ENCODE measurements at places on chromosomes 13 and 19.

DNA sequence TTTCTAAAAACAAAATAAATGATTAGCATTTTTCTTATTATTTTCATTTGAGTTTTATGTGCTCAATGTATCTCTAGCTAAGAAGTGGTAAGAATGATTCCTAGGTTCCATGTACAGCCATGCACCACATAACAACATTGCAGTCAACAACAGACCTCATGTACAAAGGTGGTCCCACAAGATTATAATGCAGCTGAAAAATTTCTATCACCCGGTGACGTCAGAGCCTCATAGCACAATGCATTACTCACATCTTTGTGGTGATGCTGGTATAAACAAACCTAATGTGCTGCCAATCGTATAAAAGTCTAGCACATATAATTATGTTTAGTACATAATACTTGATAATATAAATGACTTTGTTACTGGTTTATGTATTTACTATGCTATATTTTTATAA is 120.5 kb downstream of the SLC7A1 start:
- no peak for DNase-seq

DNA sequence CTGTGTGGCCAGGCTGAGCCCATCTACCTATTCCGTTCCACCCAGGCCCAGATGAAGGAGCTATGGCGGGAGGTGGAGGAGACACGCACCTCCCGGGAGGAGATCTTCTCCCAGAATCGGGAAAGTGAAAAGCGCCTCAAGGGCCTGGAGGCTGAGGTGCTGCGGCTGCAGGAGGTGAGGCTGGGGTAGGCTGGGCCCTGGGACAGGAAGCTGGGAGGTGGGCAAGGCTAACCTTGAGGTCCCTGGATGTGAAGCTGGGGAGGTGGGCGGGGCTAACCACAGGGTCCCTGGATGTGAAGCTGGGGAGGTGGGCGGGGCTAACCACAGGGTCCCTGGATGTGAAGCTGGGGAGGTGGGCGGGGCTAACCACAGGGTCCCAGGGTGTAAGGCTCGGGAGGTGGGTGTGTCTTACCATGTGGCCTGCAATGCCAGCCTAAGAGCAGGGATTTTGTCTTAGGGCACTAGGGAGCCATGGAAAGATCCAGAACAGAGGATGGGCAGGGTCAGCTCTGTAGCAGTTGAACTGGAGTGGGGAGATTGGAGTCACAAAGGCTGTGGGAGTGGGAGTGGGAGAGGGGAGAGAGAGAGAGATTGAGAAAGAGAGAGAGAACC is 36.9 kb downstream of the KCNC3 start:
- DNase-seq: no peak

- DNase-seq: no peak
Measured at GRCh38 chr19:45866400-45867176, 2.5 kb downstream of the FOXA3 start.

DNA sequence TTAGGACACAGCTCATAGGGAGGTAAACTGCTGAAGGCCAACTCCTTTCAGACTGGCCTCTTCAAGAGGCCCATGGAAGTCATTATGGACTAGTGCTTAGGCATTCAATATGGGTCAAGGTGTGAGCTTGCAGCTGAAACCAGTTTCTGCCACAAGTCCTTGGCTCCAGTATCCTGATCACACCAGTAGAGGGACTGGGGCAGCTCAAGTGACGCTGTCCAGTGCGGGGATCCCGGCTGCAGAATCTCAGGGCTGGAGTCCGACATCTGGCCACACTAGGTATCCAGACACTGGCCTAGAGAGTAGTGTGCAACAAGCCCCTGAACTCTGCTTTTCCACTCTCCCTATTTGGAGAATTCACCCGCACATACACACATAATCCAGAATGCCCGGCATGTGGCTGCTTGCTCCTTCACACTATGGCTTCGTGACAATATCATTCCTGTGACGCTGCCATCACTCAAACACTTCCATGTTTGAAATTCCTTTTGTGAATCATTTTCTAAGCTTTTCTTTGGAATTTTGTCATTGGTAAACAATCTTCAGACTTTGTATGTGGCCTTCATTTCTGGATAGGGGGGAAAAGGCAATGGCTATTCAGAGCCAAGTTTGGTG is 425.1 kb downstream of the EFNB2 start:
- no peak for DNase-seq

DNA sequence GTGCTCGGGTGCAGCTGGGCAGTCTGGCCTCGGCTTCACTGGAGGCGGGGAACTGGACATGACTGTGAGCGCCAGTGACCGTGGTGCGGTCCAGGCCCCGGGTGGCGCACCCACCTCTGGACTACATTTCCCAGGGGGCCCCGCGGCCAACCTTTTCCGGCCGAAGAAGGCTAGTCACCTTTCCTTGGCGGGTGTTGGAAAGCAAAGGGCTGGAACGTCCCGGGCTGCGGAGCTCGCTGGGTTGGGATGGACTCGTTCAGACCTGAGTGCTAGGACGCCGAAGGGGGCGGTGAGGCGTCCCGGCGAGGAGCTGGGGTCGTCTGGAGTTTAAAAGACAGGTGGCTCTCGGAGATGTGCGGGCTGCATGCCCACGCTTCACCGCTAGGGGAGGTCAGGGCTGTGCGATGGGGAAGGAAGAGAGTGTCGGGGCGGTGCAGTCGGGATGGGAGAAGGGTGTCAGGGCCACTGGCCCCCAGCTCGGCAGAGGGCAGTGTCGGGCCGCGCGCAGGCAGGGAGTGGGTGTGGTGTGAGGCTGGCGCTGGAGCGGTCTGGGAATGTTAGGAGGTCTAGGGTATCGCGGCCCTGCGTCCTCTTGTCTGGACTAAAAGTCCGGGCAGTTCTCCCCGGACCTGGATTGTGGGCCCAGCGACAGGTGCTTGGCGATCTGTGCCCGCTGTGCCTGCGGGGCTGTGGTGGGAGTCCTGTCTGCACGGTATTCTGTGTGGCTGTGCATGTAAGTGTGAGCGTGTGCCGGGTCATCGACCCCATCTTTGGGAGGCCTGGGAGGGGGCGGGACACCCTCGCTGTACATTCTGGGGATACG is 57.1 kb downstream of the ZNF568 start:
- DNase-seq: peak; percentile 91

DNA sequence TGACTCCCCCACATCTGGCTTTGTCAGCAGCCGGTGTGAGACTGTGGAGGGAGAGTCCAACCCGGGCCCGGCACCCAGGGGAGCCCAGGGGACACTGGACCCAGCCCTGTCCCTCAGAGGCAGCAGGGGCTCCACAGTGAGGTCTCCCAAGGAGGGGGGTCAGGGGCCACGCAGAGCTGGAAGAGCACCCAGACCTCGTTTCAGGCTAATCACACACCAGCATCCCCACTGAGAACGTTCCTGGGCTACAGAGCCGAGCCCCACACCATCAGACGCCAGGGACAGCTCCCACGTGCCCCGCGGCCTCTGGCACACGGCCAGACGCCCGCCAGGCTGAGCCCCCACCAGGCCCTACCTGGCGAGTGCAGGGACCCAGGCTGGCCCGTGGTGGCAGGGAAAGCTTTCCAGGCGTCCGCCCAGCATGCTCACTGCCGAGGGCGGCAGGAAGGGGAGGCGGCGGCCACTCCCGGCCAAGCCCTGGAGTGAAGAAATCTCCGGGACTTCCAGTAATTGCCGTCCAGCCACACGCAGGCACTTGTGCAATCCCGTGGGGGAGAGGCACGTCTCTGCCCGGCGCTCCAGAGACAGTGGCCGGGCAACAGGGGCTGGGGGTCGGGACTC is 19.2 kb downstream of the SBNO2 start:
- DNase-seq: peak; percentile 47

- DNase-seq: no peak
Measured at GRCh38 chr13:111282997-111283396, 37.4 kb upstream of the TEX29 start.

- no peak for DNase-seq
Measured at GRCh38 chr19:2274185-2274711, 7.7 kb downstream of the PEAK3 start.

DNA sequence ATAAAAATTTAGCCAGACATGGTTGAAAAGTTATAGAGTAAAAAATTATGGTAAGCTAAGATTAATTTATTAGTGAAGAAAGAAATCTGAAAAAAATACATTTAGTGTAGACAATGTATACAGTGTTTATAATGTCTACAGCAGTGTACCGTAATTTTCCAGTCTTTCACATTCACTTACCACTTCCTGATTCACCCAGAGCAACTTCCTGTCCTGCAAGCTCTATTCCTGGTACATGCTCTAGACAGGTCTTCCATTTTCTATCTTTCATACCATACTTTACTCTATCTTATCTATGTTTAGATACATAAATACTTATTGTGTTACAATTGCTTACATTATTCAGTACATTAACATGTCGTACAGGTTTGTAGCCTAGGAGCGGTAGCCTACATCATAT is 1387.8 kb upstream of the ATXN8OS start:
- no peak for DNase-seq

- peak; percentile 80 for DNase-seq
Measured at GRCh38 chr13:113034451-113035212, 65.6 kb downstream of the MCF2L start.

- no peak for DNase-seq
Measured at GRCh38 chr13:43580280-43580679, 206.5 kb downstream of the ENOX1 start.

- no peak for DNase-seq
Measured at GRCh38 chr13:34128661-34129060, 310.7 kb downstream of the RFC3 start.

DNA sequence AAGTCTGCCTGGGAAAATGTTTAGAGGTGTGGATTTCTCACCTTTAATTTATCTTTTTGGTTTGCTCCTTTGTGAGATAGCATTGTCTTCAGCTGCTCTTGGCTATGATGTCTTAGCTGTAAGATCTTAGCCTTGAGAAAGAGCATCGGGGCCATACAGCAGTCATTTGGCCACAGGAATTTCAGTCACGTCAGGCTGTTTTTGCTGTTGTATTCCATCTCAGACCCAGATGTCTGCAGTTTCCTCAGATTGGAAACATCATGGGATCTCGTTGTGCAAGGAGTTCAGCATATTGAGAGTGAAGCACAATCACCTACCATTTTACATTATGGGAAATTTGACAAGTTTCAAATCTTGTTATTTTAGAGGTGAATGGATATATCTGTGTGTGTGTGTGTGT is 89.3 kb upstream of the C1QTNF9B start:
- no peak for DNase-seq

DNA sequence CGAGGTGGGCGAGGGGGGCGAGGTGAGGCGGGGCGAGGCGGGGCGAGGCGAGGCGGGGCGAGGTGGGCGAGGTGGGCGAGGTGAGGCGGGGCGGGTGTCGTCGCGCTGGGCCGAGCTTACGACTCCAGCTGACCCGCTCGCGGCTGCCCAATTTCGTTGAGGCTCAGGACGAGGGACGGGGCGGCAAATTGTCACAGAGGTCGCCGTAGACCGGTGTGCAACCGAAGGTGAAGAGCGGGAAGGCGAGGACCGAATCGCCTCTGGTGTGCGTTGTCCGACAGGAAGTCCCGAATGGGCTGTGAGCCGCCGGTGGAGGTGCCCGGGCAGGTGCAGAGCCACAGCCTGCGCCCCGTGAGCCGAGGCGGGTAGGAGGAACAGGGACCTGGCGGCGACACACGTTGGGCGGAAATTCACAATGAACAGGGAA is at the start of gene LACC1:
LACC1 (plus strand) TSS at position 150 of the 427 bp plus-strand sequence. CDS start 1,082 bp downstream, outside the sequence.
- DNase-seq: peak; percentile 31

- no peak for DNase-seq
Measured at GRCh38 chr19:32611161-32611560, 30.2 kb downstream of the PDCD5 start.

- DNase-seq: no peak
Measured at GRCh38 chr13:51093574-51093973, 17.5 kb downstream of the C13orf42 start.

DNA sequence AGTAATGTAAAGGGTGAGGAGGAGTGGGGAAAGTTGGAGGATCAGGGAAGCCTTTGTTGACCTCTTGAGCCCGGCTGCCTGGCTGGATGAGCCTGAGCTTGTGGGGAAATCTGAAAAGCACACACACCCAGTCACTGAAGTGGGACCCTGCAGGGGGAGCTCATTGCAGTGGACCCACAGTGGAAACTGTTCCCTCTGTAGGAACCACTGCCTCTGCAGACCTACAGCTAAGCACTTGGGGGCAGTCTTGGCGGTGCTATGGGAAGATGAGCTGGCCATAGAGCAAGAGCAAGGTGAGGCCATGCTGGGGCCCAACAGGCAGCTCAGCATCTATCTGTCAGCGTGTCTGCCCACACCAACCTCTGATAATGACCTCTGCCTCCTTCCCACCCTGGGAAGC is 294.8 kb downstream of the TSHZ3 start:
- peak; percentile 7 for DNase-seq

GRCh38 chr13:105272660-105273631 is 1262.5 kb downstream of the EFNB2 start:
- peak; percentile 24 for DNase-seq

DNA sequence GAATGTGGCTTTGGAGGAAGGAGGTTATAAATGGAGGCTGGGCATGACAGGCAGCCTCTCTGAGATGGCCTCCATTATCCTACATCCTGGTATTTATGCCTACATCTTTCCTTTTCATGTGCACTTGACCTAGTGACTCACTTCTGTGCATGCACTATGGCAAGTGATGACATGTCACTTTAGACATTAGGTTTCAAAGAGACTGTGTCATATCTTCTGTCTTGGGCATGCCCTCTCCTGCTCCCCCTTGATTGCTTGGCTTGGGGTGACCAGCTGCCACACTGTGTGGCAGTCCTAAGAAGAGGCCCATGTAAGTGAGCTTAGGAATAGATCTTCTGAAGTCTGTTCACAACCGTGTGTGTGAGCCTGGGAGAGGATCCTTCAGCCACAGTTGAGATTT is 472.8 kb downstream of the FGF9 start:
- no peak for DNase-seq

DNA sequence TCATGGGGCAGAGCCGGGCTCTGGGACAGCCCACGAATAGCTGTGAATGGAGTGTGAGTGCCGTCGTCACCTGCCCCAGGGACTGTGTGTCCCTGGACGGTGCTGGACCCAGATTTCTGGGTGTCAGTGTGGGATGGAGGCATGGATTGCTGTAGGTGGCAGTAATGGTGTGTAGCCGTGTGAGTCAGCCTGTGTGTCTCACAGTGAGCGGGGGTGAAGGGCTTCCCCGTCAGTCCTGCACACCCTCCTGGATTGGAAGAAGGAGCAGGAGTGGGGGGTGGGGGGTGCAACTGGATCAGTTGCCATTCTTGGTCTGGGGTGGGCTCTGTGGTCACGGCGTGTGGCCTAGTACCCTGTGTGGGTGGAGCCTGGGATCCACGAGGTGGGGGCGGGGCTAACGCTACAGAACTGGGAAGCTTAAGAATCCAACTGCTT is 6.5 kb upstream of the LTBP4 start:
- DNase-seq: peak; percentile 57

GRCh38 chr19:799076-799881 is 2.0 kb downstream of the PTBP1 start:
- no peak for DNase-seq

GRCh38 chr13:109770436-109770835 is 15.9 kb downstream of the IRS2 start:
- DNase-seq: no peak

Data from Ammon's horn (tissue), 1 donor.